ENCODE measurements at places on chromosomes 5 and 9.

DNA sequence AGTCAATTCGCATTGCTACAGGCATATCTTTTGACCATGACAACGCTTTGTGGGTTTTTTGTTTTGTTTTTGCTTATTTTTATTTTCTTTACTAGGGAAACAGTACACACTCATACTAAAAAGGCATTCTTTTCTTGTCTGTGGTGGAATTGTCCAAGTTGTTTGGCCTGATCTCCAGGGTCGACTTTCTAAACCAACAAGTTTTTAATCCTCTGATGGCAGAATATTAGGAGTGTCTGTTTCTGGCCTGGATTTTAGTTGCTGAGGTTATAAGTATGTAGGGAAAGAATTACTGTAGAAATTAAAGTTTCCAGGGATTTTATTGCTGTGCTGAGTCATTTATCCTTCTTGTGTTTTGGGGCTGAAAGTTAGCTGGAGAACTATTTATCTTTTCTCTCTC, 218.5 kb downstream of the TAF11L14 start:
- DNase-seq: no peak

DNA sequence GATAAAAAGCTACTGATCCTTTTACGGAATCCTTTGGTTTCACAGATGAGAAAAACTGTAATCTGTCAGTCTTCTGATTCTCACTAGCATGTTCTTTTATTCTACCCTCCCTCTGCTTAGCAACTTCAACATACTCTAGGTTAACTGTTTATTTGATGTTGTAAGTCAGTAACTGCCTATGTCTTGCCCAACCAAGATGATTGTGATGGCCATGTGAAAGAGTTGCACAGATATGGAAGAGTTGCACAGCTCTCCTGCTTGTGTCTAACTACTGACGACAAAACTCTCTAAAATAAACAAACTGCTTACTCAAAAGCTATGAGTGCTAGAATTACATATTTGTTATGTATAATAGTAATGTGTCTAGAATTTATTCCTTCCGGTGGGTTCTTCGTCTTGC, 227.3 kb upstream of the DAB2 start:
- no peak for DNase-seq

- DNase-seq: no peak
Measured at GRCh38 chr5:68372161-68372560, 156.6 kb downstream of the PIK3R1 start.

DNA sequence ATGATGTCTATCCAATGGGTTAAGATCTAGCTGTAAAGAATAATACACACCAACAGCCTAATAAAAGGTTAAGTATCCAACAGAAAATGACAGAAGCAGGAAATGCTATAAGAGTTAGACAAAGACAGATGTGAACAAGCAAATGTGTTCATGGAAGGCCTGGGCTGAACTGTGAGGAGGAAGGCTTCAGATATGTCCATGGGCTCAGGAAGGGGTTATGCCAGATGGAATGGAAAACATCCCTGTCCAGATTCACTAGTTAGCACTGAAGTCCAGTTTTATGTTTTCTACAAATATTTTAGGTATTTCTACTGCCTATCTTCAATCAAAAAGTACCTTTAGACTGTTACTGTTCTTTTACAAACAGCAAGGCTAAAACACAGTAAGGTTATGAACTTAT, 27.1 kb downstream of the ERAP1 start:
- no peak for DNase-seq

- no peak for DNase-seq
Measured at GRCh38 chr9:2338777-2339365, 282.7 kb upstream of the VLDLR start.

- DNase-seq: no peak
Measured at GRCh38 chr5:81575924-81576323, 175.0 kb downstream of the SSBP2 start.

GRCh38 chr5:58265246-58265930, 194.5 kb downstream of the PLK2 start:
- no peak for DNase-seq

GRCh38 chr9:126377536-126377935, 50.9 kb downstream of the MVB12B start:
- DNase-seq: no peak

- DNase-seq: no peak
Measured at GRCh38 chr9:37148181-37148580, 27.8 kb downstream of the ZCCHC7 start.

DNA sequence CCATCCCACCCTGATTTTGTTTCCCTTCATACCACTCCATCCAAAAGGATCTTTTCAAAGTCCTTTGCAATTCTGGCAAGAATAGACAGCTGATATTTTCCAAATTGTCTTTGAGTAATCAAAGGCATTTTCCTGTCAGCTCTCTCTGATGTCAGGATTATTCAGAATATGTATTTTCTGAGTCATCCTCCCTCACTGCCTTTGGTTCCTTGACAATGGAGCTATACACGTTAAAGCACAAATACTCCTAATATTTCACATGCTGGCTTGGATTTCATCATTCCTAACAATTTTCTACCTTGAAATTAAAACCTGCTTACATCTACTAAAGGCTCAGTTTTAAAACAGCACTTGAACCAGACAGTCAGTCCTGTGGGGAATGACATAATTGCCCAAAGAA, 379.4 kb downstream of the GADD45G start:
- DNase-seq: no peak
